ENCODE measurements at places on chromosomes 16 and 17.

GRCh38 chr16:72991211-72991610 lies 56.7 kb downstream of the ZFHX3 start:
- DNase-seq: no peak

GRCh38 chr16:66489818-66490217 lies 60.1 kb downstream of the TK2 start:
- no peak for DNase-seq

DNA sequence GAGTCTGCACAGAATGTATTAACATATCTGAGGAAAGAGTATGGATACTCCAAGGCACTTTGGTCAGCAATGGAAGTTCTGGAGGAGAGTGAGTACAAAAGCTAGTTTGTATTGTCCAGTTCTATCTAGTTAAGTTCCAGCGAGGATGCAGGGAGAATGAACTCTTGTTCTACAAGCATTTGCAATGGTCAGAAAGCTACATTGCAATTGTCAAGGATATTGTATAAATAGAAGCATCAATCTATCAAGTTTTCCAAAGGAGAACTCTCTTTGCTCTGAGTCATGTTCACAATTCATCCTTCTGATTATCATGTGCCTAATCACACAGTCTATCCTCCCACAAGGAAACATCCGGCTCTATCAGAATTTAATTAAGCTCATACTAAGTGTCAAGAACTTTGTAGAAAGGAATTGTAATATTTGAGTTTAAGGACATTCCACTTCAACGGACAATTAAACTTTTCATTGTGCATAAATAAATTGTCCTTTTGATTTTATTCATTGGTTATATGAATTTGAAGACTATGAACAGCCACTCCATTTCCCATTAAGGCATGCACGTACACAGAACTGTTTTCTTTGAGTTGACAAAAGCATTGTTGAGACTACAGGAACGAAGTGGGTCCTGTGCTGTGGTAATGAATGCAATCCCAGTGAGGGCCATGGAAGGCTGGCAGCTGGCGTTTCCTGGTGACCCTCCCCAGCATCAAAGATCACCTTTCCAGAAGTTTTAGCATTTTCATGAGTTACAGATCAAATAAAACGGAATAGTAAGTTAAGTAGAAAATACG lies 973.5 kb upstream of the GOT2 start:
- no peak for DNase-seq

- DNase-seq: no peak
Measured at GRCh38 chr16:25155553-25156460, 44.3 kb downstream of the LCMT1 start.
